ENCODE measurements at places on chromosomes 12 and 14. TPM values are rescaled to one million over a fixed set of nuclear protein-coding genes. Genes with fewer than 3 reads are reported as not detected.

DNA sequence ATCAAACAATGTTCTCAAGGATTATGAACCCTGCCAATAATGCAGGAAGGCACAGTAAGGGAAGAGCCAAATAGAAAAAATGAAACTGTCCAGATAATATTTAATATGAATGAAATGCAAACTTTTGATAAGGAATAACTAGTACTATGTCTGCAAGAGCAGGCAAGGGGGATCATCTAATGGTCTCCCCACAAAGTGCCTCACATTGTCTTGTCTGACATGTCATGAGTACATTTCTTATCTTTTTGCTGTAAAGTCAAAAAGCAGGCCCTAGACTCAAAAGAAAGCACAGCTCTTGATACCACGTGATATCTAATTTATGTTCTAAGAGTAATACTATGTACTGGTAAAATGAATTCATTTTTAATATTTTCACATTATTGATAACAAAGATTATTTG, 43.9 kb upstream of the GTF2A1 start:
- no peaks in the 10 kb centered on the region for H3K36me3 ChIP-seq
- H3K4me1 ChIP-seq: no peaks in the 10 kb centered on the region
- H3K4me3 ChIP-seq: no peak overlapping the region
- H3K27ac ChIP-seq: no peak overlapping the region

- H3K27ac ChIP-seq: no peak overlapping the region
- no peak overlapping the region for H3K4me3 ChIP-seq
- H3K27me3 ChIP-seq: no peaks in the 10 kb centered on the region
- no peaks in the 10 kb centered on the region for H3K4me1 ChIP-seq
- H3K36me3 ChIP-seq: no peaks in the 10 kb centered on the region
These were observed 84.6 kb downstream of the ARL6IP4 start for GRCh38 chr12:123064885-123065619.

DNA sequence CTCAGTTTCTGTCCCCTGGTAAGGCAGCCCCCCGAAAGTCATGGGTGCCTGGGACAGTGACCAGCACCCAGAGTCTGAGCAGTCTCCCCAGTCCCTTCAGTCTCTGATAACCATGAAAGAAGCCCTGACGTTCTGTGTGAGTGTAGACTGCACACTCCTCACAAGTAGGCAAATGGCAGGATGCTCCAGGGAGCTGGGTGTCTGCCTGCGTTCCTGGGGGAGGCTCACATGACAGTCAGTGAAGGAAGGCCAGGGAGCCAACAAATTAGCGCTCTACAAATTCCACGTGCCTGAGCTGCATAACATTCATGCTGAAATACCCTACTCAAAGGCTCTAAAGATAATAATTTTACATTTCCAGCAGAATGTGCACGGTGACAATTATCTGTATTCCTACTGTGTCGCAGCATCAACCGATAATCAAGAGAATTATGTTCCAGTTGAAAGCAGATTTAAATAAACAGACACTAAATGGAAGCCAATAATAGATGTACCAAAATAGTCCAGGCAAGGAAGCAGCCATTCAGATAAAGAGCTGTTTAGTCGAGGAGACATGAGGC, 56.3 kb downstream of the ASCL1 start:
- no peaks in the 10 kb centered on the region for H3K36me3 ChIP-seq
- H3K27ac ChIP-seq: no peak overlapping the region
- no peaks in the 10 kb centered on the region for H3K27me3 ChIP-seq
- DNase-seq: no peak
- no peak overlapping the region for H3K4me3 ChIP-seq

Gene ASB2
- 0.77 TPM for total RNA-seq

Gene EEF1AKMT3
- 3.1 TPM for total RNA-seq

DNA sequence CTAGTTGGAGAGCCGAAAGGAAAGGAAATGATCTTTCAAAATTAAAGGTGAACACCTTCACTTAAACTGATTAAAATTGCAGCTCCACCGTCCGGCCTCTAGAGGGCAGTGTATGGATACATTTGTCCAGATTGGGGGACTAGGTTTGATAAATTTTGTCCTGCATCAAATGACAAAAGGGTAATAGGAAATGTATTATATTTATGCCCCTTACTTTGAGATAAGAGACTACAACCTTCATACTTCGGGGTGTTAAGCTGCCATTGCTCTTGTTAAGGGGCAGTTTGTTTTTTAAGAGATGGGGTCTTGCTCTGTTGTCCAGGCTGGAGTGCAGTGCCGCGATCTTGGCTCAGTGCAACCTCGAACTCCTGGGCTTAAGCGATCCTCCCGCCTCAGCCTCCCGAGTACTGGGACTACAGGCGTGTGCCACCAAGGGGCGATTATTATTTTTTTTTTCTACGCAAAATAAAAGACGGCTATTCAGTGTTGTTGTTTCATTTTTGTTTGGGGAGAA, 818 bp upstream of the SUOX start:
- H3K27me3 ChIP-seq: no peaks in the 10 kb centered on the region
- H3K4me3 ChIP-seq: no peak overlapping the region
- no peaks in the 10 kb centered on the region for H3K4me1 ChIP-seq

Gene CIROP
- total RNA-seq: not detected

DNA sequence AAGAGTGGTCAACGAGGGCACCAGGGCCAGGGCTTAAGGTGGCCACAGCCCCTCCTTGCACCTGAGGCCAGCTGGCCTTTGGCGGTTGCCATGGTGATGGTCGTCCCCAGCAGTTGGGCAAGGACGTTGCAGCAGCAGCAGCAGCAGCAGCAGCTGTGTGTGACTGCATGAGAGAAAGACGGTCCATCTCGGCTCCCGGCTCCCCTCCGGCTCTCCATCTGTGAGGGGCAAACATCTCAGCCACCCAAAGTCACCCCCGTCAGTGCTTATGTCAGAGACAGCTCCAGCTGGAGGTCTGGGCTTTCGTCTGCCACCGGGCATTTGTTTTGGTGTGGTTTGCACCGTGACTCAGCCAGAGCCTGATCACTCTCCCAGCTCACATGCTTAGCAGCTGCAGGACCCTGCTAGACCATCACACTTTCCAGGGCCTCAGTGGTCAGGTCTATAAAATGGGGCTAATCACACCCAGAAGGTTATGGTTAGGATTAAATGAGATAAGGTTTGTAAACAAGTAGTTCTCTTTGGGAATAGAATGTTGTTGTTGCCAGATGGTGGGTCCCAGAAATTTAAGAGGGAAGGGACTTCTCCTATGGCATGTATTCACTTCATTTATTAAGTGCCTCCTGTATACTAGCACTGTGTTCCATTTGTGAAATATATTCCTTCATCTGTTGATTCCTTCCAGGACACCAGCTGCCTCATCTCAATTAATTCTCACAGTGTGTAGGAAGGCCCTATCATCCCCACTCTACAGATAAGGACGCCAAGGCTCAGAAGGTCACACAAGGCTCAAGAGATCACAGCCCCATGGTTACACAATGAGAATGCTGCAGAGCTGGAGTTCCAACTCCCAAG, 212.6 kb upstream of the LHX5 start:
- no peak overlapping the region for H3K27ac ChIP-seq
- no peak overlapping the region for H3K4me3 ChIP-seq
- no peaks in the 10 kb centered on the region for H3K36me3 ChIP-seq
- H3K27me3 ChIP-seq: no peaks in the 10 kb centered on the region

GRCh38 chr12:3902921-3903320, 29.7 kb upstream of the PARP11 start:
- H3K36me3 ChIP-seq: no peaks in the 10 kb centered on the region
- no peak overlapping the region for H3K27ac ChIP-seq
- no peak for DNase-seq
- H3K4me3 ChIP-seq: no peak overlapping the region
- no peaks in the 10 kb centered on the region for H3K4me1 ChIP-seq
- no peaks in the 10 kb centered on the region for H3K27me3 ChIP-seq

DNA sequence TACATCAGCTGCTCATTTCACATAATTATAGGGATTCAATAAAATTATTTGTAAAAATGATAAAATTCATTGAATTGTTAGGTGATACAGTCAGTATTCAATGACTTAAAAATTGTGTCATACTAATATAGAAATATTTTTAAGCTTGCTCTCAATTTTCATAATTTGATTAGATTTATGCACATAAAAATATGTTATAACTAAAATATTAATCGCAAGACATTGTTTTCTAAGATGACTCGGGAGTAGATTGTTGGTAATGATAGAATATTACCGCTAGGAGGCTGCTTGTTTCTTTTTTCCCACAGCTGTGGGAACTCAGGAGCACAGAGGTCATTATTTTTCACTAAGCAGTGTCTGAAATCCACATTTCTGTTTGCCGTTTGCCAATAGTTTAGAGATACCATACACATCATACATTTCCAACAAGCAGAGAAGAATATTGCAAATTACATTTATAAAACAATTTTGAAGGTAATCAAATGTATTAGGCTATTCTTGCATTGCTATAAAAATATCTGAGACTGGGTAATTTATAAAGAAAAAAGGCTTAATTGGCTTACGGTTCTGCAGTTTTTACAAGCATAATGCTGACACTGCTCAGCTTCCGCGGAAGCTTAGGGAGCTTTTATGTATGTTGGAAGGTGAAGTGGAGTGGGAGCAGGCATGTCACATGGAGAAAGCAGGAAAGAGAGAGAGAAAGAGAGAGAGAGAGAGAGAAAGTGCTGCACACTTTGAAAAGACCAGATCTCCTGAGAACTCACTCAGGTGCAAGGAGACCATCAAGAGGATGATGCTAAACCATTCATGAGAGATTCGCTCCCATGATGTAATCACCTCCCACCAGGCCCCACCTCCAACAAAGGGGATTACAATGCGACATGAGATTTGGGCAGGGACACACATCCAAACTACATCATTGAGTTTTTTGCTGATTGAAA, 9.2 kb downstream of the CD69 start:
- no peak overlapping the region for H3K4me3 ChIP-seq
- no peak overlapping the region for H3K27ac ChIP-seq
- no peak for DNase-seq
- no peaks in the 10 kb centered on the region for H3K4me1 ChIP-seq

Gene SCYL2
- 48.7 TPM for total RNA-seq

- no peak for DNase-seq
- peaks cover 3% of the 10 kb centered on the region for H3K4me1 ChIP-seq
- H3K27me3 ChIP-seq: no peaks in the 10 kb centered on the region
- no peaks in the 10 kb centered on the region for H3K36me3 ChIP-seq
- H3K4me3 ChIP-seq: no peak overlapping the region
These were observed 23.3 kb downstream of the ACTN1 start for GRCh38 chr14:68955851-68956179.

DNA sequence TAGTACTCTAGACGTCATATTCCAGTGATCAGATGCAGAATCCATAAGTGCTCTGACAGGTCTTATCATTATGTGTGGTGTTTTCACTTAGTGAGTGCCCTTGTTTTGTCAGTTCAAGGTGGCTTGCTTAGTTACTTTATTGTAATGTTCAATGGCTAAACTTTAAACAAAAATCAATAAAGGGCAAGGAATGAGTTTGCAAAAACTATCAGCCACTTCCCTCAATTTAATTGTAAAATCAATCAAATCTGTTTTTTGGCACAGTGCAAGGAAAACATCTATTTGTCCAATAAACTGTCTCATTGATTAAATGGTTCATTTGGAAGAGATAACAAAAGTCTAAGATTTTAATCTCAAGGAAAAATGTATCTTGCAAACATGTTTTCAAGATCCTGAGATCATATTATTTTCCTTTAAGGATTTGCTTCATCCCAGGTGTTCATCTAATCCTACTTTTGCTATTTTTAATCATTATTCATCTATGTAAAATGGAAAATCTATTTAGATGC, 59.6 kb upstream of the EEA1 start:
- no peak overlapping the region for H3K27ac ChIP-seq
- no peak for DNase-seq
- H3K27me3 ChIP-seq: no peaks in the 10 kb centered on the region
- peaks cover 4% of the 10 kb centered on the region for H3K4me1 ChIP-seq

Gene MON2
- total RNA-seq: 22.1 TPM

Gene CAPZA3
- total RNA-seq: not detected

DNA sequence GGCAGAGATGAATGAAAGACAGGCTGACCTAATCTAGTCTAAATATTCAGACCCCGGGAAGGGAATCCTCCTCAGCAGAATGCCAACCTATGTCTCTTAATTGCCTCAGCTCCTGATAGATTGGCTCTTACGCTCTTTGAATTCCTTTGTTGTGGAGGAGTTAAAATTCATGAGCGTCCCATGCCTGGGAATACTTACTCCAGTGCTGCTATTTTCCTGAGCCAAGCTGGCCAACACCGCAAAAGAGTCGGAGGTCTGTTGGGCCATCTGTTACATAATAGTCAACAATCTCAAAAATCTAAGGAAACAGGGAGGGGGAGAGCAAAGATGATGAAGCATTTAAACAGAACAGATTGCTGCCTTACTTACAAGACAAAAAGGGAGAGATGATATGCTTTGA, 182.8 kb downstream of the ASCL1 start:
- DNase-seq: no peak
- H3K4me3 ChIP-seq: no peak overlapping the region
- no peaks in the 10 kb centered on the region for H3K27me3 ChIP-seq

Gene SMIM41
- total RNA-seq: 0.31 TPM

GRCh38 chr12:58915634-58916033, 4.7 kb downstream of the LRIG3 start:
- no peak for DNase-seq
- H3K36me3 ChIP-seq: peaks cover 3% of the 10 kb centered on the region
- H3K4me1 ChIP-seq: no peaks in the 10 kb centered on the region
- H3K27ac ChIP-seq: no peak overlapping the region

- H3K4me3 ChIP-seq: no peak within 1 kb of the TSS
- no peak for DNase-seq
- no peaks in the 10 kb centered on the region for H3K36me3 ChIP-seq
- no peaks in the 10 kb centered on the region for H3K27me3 ChIP-seq
- H3K4me1 ChIP-seq: peaks cover 11% of the 10 kb centered on the region
These were observed at the start of gene KRT80 for GRCh38 chr12:52191841-52192791. Gene KRT80 (minus strand): TSS chr12:52192014. CDS start chr12:52191902, 112 bp downstream.

DNA sequence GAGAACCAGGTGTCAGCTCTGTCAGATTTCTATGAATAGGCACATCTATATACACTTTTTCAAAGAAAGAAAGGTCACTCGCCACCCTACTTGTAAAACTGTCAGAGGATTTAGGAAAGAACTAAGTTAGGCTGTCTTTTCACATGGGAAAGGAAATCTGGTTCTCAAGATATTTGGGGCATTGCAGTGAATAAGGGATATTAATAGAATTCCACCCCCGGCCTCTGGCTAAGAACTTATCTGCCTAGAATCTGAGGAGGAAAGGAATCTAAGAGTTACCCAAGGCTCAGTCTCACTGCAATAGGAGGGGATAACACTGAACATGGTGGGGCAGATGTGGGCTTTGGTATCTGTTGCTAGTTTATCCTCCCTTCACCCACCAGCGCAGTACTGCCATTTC, 677.6 kb downstream of the NRXN3 start:
- no peak overlapping the region for H3K4me3 ChIP-seq
- no peak overlapping the region for H3K27ac ChIP-seq
- no peak for DNase-seq
- H3K4me1 ChIP-seq: peaks cover 10% of the 10 kb centered on the region
